RPMI8226 (cell line): ENCODE measurements at places on chromosomes 6 and 20.

DNA sequence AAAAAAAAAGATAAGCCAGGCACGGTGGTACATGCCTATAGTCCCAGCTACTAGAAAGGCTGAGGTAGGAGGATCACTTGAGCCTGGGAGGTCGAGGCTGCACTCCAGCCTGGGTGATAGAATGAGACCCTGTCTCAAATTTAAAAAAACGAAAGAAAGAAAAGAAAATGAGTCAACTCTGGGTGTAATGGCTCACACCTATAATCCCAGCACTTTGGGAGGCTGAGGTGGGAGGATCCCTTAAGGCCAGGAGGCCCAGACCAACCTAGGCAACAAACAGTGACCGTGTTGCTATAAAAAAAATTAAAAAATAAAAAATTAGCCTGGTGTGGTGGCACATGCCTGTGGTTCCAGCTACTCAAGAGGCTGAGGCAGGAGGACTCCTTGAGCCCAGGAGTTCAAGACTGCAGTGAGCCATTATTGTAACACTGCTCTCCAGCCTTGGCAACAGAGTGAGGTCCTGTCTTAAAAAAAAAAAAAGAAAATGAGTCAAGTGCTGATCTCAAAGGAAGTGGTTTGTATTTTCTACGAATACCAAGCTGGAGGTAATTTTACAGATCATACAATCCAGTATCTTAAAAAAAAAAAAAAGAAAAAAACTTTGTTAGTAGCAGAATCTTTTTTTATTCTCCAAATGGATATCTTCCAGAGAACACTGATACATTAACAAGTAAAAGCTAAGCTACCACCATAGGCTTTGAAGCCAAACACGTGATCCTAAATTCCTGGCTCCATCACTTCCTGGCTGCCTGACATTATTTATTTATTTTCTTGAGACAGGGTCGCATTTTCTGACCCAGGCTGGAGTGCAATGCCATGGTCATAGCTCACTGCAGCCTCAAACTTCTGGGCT lies 5.7 kb downstream of the COMMD7 start:
- DNase-seq, result no peak

GRCh38 chr20:57577679-57578475 lies 17.0 kb downstream of the PCK1 start:
- no peak for DNase-seq

GRCh38 chr6:4929097-4929718 lies 74.6 kb downstream of the RPP40 start:
- DNase-seq, result no peak

GRCh38 chr6:34315780-34316179 lies 67.0 kb upstream of the SMIM29 start:
- DNase-seq, result peak; percentile 56

DNA sequence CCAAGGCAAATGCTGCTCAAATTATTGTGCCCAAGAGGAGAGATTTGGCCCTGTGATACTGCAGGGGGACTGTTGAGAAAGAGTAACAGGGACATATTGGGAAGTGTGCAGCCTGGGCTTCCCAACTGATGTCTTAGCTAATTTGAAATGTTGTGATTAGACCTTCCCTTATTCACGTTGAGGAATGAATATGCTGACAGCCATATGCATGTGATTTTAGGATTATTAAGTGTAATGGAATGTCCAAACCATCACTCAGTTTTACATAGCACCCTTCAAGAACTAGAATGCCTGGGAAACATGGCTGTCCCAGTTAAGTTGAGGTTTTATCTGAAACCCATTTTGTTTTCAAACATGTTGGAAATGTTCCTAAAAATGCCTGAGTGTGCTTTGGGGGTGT lies 81.4 kb downstream of the CARMIL1 start:
- no peak for DNase-seq

GRCh38 chr6:75775219-75775618 lies 26.2 kb downstream of the MYO6 start:
- DNase-seq, result no peak

GRCh38 chr20:37526238-37526838 lies 1.3 kb downstream of the BLCAP start:
- DNase-seq, result no peak

DNA sequence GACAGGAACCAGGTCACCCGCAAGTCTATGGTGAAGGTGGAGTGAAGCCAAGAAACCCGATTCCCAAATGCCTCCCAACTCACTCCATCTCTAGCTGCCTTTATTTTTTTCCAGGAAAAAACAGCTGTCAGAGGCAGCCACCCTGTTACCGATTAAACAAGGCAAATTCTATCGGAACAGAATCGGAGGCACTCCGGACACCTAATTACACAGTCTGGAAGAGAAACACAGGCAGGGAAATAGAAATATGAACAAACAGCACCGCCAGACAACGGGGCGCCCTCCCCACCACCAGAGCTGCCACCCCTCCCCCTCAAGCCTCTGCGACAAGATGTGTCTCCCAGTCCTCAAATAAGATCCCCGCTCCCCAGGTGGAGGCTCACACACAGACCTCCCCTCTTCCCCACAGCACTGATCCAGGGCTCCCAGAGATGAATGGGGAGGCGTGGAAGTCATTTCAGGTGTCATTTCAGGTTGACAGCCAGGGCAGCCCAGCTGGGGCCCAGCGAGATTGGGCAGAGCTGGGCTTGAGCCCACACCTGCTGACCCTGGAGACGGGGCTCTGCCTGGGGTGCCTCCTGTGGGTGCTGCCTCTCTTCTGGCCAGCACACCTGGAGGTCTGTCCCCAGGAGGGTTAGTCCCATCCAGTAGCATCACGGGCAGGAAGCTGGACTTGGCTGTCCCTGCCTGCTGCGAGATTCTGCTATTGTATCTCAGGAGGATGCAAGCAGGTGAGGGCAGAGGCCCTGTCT lies 19.8 kb upstream of the VSTM2L start:
- DNase-seq, result no peak
